ENCODE measurements at places on chromosomes 12 and 14.

- DNase-seq = no peak
These were observed 70.9 kb downstream of the TBK1 start for GRCh38 chr12:64522807-64523206.

- no peak for DNase-seq
These were observed 33.9 kb downstream of the TMEM19 start for GRCh38 chr12:71719647-71720370.

- no peak for DNase-seq
These were observed 14.6 kb upstream of the EIF5 start for GRCh38 chr14:103319422-103319821.

DNA sequence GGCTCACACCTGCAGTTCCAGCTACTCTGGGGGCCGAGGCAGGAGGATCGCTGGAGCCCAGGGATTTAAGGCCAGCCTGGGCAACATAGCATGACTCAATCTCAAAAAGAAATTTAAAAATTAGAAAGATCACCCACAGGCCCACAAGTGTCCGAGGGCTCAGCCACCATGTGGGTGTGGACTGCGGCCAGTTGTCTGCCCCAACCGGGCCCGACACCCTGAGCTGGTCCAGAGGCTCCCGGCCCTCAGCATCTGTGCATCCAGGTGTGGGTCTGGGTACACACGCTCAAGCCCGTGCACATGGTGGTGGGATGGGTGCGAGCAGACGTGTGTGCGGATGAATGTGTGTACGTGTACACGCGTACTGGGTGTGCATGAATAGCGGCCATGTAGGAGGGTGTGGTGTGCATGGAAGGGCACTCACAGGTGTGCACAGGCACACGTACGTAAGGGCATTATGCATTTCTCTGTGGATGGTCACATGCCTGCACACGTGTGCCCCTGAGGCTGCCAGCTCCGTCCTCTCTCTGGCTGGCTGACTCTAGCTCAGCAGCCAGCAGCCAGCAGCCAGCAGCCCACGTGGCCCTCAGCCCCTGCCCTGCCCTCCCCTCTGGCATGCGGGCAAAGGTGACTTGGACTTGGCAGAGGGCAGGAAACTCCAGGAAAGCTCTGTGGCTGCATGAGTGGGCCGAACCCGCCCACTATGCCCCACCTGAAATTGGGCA, 23.3 kb upstream of the NUDT14 start:
- DNase-seq = peak; percentile 36

DNA sequence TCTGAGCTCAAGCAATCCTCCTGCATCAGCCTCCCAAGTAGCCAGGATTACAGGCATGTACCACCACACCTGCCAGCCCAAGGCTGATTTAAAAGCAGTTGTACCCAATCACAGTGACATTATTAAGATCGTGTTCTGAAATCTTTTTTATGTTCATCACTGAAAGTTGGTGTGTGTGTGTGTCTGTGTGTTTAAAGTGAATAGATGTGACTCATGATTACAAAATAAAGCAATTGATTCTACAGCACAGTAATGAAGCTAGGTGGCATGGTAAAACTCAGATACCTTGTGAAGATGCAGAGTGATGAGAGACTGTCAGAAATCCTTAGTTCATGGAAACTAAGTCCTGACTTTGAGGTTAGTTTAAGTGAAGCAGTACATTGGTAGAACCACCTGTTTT, 74.2 kb upstream of the ATP2B1 start:
- no peak for DNase-seq

DNA sequence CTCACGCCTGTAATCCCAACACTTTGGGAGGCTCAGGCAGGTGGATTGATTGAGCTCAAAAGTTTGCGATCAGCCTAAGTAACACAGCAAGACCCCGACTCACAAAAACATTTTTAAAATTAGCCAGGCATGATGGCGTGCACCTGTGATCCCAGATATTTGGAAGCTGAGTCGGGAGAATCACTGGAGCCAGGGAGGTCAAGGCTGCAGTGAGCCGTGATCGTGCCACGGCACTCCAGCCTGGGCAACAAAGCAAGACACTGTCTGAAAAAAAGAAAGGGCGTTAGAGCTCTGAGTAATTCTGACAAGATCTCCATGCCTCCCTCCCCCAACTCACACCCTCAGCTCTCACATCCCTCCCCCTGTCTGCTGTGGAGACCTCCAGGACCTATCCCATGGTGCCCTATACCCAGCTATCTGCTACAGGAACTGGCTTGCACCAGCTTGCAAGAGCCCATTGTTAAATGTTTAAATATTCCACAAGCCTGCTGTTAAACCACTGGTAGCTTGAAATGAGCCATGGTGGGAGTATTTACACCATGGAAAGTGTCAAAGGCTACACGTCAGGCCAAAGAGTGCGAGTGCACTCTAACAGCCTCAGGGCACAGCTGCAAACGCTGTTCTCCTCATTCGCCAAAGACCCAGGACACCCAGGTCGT, 35.1 kb upstream of the PPP2R5C start:
- no peak for DNase-seq

GRCh38 chr14:89163031-89163636, 253.9 kb downstream of the FOXN3 start:
- DNase-seq = no peak

- DNase-seq = peak; percentile 40
These were observed 839 bp downstream of the SLC38A1 start for GRCh38 chr12:46267825-46268582.

- DNase-seq = no peak
These were observed 5.1 kb upstream of the DENR start for GRCh38 chr12:122747224-122748135.

- peak; percentile 69 for DNase-seq
These were observed at the start of gene SLC4A8 for GRCh38 chr12:51424662-51425539. Gene SLC4A8, plus strand, starts transcription at chr12:51424831. Its CDS starts 157 bp downstream, at chr12:51424988.

DNA sequence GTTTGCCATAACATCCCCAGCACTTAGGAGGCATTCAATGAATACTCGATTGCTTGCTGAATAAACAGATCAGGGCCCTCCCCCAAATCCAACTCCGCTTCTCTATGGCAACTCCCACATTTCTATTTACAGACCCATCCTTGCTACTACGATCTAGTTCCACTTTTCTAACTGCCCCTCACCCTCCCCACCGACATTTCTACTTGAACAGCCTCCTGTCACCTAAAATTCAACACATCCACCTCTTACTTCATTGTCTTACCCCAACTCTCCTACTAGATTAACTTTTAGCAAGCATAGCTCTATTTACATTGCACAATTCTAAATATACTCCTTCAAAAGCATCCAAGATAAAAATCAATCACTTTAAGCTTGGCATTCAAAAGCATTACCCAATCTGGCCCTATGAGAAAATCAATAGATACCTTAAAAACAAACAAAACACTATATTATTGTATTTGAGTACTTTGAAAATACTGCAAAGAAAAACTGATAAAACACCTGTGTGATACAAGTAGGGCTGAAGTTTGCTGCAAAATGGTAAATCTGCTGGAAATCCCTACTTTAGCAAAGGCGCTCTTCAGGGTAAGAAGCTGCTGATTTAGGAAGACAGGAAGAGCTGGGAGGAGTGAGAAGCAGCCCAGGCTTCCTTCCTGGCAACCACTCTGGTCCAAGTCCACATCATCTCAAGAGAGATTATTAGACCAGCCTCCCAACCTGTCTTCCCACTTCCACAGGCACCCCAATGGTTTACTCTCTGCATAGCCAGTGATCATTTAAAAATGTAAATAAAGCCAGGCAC, 96.4 kb downstream of the HECTD4 start:
- DNase-seq = no peak

- DNase-seq = no peak
These were observed 179.4 kb downstream of the PHLDA1 start for GRCh38 chr12:75852143-75852542.

- DNase-seq = no peak
These were observed 67.7 kb downstream of the PRKCH start for GRCh38 chr14:61388976-61389576.

- DNase-seq = no peak
These were observed 18.2 kb upstream of the CEBPE start for GRCh38 chr14:23137192-23137812.

DNA sequence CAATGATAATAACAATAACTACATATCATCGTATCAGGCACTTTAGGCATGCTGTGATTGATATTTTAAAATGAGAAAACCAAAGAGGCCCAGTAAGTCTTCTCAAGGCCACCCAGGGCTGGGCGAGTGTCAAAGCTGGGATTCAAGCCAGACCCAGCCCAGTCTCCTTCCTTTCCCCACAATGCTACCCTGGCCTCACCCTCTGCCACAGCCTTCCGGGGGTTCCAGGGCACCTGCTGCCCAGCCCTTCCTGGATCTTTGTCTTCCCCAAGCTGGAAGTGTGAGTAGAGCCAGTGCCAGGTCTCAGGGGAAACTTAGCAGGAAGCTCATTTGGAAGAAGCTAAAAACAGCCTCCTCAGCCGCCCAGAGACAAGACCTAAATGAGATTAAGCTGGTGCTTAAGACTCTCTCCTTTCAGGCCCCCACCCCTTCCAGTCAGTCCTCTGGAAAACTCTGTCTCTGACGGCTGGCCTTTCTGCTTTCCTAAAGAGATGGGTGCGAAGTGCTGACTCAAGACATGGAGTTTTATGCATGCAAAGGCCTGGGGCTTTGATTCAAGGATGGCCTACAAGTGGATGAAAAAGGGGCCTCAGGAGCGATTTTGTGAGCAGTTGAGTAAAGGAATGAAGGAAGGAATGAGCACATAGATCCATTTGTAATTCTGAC, 184.2 kb downstream of the KCNA5 start:
- no peak for DNase-seq

DNA sequence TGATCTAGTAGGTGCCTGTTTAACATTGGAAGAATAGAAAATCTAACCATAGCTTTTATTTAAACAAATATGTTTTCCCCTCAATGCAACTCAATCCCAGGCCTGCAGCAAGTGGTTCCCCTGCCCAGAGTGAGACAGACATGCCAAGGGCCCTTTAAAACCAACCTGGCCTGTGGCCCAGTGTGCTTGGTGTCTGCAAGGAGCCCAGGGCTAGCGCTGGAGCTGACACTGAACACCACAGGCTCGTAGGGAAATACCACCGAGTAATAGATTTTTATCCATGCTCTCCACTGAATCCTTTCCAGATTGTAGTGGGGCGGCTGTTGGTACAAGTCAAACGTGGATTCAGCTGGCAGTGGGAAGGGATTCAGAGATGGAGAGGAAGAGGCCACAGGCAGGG, 95.6 kb upstream of the NRXN3 start:
- no peak for DNase-seq

DNA sequence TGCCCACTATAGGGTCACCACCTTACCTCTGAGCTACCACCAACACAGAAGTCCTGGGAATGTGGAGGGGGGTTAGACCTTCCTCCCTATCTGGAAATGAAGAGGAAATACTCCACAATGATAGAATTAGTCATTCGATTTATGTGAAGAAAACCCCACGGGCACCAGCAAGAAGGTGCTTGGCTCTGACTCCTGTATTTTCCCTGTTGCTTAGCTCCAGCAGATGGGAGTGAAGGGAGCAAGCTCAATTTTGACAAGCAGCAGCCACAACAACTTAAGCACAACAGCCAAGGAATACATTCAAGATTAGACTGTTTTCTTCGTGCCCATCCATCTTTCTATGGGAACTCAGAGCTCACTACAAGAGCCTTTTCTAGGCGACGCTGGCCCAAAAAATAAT, 191.7 kb downstream of the SPTSSA start:
- DNase-seq = no peak

DNA sequence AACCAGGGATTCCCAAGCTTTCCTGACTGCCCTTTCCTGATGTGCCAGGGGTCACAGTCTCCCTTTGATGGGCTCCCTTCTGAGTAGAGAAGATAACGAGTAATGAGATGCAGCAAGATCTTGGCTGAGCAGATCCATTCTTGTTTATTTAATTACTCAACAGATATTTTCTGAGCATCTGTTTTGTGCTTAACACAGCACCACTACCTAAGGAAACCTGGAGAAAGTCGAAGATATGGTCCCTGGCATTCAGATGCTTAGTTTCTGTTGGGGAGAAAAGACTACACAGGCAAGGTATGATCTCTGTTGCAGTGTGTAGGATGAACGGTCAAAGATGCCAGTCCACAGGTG, 3.9 kb downstream of the AJUBA start:
- no peak for DNase-seq

DNA sequence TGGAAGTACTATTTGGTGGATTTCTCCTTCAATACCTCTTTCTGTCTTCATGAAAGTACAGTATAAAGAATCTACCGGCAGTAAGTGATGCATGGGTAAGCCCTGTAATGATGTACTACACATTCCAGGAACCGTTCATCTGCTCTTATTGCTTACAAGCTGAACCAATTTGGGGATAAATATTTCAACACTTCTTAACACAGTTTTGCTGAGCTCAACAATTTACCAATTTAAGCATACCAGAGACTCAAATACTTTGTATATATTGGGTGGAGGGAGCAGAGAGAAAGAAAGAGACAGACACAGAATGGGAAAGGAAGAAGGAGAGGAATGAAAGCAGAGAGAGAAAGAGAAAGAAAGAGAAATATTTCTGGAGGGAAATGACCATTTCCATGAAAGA, 821.1 kb upstream of the FLRT2 start:
- DNase-seq = no peak

DNA sequence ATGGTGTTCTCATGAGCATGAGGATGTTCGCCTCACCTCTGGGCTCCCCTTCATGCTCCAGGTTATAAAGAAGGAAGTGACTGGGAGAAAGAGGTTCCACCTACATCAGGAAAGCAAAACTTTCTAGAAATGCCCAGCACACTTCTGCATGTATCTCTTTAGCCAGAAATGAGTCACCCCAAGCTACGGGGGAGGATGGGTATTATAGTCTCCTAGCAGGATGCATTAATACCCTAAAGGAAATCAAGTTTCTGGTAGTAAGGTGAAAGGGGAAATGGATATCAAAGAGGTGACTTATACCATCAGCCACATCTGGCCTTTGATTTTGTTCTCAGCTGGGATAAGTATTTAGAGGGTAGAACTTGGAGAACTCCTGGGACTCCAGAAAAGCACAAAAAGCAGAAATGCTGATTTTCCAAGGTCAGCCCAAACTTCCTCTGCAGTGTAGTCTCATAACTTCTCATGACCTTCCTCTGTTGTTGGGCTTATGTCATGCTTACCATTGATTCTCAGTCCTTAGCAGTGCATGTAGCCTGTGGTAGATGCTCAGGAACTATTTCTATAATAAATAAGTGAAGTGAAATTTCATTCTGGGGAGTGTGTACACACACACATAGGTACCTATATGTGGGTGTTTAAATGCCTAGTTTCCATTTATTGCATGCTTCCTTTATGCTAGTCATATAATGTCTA, 209.4 kb upstream of the CRY1 start:
- no peak for DNase-seq

DNA sequence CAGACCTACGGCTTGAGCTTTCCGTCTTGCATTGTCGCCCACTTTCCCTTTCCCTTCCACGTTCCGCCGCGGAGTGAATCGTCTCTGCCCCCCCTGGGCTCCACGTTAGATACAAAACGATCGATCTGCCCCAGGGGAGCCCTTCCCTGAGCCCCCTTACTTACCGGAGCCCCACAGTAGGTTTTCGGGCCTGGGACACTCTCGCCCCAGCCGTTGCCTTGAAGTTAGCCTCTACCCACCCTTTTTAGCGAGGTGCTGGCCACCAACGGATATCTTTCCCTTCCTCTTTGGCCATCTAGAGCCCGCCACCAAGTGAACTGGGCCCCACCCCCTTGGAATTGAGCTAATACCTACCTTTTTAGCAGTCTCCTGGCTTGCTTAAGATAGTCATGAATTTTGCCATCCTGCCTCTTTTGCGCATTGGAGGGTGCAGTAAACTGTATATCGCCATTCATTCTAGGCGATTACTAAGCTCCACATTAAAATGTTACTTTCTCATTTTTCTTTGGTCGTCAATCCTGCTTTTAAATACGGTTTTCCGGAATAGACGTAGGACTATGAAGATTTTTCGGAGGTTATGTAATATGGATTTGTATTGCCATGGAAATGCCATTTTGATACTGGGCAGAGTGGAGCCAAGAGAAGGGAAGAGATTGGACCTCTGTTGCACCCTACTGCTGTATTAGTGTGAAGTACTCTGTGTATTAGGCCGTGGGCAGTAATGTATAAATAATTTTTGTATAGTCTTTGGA, 764 bp downstream of the RBM25 start:
- DNase-seq = peak; percentile 16
